ENCODE measurements at places on chromosomes 2 and 18. TPM values are rescaled to one million over a fixed set of nuclear protein-coding genes. Genes with fewer than 3 reads are reported as not detected.

ASAP2 gene
- 17.2 TPM for total RNA-seq

SCG2 gene
- 18.0 TPM for total RNA-seq

CYS1 gene
- 0.79 TPM for total RNA-seq

ZNF892 gene
- total RNA-seq = 2.7 TPM
